ENCODE measurements at places on chromosomes 3 and 15.

GRCh38 chr3:141076797-141077571 lies 25.8 kb downstream of the SPSB4 start:
- peak; percentile 58 for DNase-seq

GRCh38 chr3:125136515-125136914 lies 76.0 kb downstream of the SLC12A8 start:
- DNase-seq: no peak

- no peak for DNase-seq
Measured at GRCh38 chr3:187870360-187871203, 125.3 kb upstream of the BCL6 start.

DNA sequence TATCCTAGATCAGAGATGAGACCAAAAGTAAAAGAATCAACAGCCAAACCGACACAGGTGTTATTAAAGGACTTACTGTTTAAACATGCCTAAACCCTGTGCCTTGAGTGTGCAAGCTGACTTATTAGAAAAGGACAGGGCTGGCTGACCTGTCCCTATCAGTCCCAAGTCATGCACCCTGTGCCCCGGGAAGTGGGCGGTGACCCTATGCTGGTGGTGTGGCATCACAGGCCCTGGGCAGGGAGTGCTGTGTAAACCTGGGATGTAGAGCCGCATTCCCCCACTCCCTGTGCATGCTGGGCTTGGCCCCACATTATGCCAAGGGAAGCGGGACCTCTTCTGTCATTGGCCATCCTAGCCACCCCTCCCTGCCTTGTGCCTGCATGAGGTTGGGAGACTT lies 10.6 kb downstream of the DNAJA4 start:
- DNase-seq: no peak

GRCh38 chr15:62105266-62105665 lies 38.5 kb downstream of the C2CD4A start:
- no peak for DNase-seq

DNA sequence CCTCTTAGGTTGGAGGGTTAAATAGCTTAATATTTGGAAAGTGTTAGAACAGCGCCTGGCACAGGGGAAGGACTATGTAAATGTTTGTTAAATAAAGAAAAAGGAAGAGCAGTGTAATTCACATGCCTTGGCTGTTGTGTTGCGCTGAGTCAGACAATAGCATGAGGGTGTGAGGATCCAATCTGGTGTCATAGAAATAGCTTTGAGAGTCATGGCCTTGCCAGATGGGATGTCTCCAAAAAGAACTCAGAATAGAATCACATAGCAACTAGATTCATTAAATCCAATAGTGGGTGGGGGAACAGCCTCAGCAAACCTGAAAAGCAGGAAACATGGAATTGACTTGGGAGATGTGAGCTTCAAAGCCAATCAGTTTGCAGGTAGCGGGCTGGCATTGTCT lies 3.9 kb upstream of the RBSN start:
- DNase-seq: no peak

DNA sequence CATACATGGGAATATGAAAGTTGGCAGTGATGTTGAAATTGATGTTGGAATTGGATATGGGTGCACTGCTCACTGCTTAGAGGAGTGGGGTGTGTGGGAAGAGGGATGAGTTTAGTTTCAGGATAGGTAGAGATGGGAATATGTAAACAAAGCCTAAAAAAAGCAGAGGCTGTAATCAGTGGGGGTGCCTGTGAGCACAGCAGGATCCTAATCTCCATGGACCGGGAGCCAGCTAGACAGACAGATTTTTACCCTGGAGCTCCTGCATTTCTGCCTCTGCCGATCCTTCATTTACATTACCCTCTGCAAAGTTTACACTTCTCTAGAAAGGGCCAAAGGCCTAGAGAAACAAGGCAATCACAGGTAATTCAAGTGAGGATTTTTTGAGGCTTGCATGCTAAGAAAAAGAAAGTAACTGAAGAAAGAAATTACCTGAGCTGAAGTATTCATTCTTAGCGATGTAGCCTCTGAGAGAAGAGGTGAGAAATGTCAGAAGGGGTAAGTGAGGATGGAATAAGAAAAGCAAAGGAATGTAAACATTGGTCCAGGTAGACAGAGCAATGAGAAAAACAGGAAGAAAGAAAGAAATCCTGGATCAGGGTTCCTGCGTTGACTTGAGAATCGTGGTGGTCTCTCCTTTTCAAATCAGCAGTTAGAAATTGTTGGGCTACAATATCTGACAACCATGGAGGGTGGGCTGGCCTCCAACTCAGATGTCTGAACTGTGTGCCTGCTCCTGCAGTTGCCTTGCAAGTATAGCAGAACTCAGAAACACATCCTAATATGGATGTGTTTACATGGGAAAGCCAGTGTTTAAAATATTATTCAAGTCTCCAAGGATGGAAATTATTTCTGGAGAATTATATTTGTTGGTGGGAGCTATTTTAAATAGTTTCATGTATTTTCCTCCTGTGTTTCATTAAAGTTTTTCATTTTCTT lies 79.8 kb downstream of the CRTC3 start:
- DNase-seq: no peak

- peak; percentile 33 for DNase-seq
Measured at GRCh38 chr3:12782172-12782815, 14.2 kb upstream of the CAND2 start.

DNA sequence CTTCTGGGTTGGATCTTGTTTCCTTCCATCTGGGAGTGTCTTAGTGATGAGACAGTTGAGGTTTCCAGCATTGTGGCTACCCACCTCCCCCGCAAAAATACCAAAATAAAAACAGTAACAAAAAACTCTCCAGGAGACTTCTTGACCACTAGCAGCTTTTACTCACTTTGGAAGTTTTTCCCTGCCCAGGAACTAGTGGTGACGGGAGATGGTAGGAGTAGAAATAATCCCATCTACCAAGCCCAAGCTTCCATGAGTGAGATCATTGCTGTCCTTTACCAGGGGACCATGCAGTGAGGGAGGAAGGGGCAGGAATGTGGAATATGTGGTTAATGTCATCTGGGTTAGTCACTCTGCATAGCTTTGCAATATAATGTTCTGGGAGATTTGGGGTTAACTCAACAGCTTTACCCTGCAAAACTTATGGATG lies 187.7 kb downstream of the ITPR1 start:
- DNase-seq: peak; percentile 86
